ENCODE measurements at places on chromosomes 12 and 14. TPM values are rescaled to one million over a fixed set of nuclear protein-coding genes. Genes with fewer than 3 reads are reported as not detected.

Gene FBXO34
- 14.1 TPM for total RNA-seq

GRCh38 chr14:102633906-102634595, 41.6 kb downstream of the RCOR1 start:
- DNase-seq = no peak

- DNase-seq = no peak
Measured at GRCh38 chr14:54713379-54713778, 146.5 kb downstream of the SAMD4A start.

GRCh38 chr12:123050913-123051312, 70.4 kb downstream of the ARL6IP4 start:
- no peak for DNase-seq

DNA sequence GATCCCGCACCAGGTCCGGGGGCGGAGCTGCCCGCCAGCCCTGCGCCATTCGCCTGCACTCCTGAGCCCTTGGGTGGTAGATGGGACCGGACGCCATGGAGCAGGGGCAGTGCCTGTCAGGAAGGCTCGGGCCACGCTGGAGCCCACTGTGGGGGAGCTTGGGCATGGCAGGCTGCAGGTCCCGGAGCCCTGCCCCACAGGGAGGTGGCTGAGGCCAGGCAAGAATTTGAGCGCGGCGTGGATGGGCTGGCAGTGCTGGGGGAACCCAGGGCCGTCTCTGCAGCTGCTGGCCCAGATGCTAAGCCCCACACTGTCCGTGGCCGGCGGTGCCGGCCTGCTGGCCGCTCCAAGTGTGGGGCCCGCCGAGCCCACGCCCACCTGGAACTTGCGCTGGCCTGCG, 260.0 kb downstream of the NPAS3 start:
- no peak for DNase-seq

- DNase-seq = no peak
Measured at GRCh38 chr12:96177013-96177412, 17.2 kb upstream of the ELK3 start.

Gene SDR9C7
- not detected for total RNA-seq

Gene PRH2
- not detected for total RNA-seq
